ENCODE measurements at places on chromosomes 6 and 20. TPM values are rescaled to one million over a fixed set of nuclear protein-coding genes. Genes with fewer than 3 reads are reported as not detected.
A peak's percentile ranks its signal among the peaks of the same experiment; 100 is the strongest.

Gene IRF4
- not detected for total RNA-seq

Gene SLC16A10
- total RNA-seq: 1.7 TPM

- peak; percentile 92 for DNase-seq
Observed at GRCh38 chr6:4776131-4776492, at the start of gene CDYL. Gene CDYL (plus strand): TSS chr6:4776404. CDS start chr6:4776784, 380 bp downstream.

GRCh38 chr20:19671374-19671773 is 86.7 kb upstream of the RIN2 start:
- DNase-seq: no peak

DNA sequence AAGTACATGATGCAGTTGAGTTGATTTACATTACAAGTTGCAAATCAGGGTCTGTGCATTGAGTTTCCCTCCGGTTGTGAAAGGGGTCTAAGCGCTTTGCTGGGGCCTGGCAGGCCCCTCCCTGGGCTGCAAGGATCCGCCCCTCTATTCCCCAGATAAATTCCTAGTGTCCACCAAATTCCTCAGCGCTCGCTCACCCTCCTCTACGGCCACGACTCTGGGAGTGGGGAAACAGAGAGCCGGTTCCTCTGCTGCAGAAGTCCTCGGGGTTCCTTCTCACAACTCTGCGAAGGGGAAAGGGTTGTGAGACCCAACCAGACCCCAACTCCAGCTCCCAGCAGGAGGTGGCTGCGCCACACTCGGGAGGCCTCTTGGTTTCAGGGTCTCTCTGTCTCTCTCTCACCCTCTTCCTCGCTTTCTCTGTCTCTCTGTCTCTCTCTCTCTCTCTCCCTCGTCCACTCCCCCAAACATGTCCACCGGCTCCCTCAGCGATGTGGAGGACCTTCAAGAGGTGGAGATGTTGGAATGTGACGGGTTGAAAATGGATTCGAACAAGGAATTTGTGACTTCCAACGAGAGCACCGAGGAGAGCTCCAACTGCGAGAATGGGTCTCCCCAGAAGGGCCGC is at the start of gene TCF21:
TSS of gene TCF21 (plus strand) at position 185 of the 628 bp plus-strand sequence. CDS start at position 470, 285 bp downstream.
- no peak for DNase-seq

Gene CLVS2
- total RNA-seq: not detected

GRCh38 chr6:141675957-141676356 is 456.8 kb upstream of the GJE1 start:
- no peak for DNase-seq

DNA sequence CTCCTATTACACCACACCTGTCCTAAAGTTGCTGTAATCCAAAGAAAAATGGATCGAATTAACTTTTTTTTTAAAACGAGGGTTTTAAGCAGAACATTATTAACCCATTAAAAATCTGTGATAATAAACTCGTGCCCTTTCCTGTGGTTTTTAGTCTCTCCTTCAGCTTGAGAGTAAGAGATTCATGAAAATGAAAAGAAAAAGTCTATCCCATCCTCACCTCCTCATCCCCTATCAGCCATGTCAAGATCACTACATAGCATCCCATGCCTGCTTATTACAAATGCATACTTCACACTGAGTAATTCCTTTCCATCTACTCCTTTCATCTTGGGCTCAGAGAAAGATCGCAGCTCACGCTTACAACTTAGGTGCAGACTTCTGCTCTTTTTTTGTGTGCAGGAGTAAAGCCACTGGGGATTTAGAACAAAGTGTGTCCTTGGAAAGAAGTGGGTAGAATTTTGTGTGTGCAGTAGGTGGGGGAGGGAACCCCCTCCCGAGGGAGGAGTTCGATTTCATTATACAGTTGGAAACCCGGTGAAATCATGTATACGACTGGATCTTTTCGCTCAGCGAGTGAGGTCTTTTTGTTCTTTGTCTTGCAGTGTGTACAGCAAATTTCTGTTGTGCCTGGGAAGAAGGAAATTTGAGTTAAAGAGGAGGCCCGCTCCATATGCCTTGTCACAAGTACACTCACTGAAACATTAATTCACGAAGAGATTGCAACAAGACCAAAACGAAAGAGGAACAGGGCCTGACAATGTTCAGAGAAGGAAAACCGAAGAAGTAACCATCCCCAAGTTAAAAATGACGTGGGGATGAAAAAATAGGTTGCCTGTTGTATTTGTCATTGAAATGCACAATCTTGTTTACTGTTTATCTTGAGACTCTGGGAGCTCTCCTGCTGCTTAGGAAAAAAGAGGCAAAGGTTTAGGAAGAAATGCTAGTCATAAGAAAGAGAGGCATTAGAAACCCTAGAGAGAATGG is 146.5 kb upstream of the ZNF217 start:
- DNase-seq: no peak

GRCh38 chr20:62069741-62070216 is 4.1 kb upstream of the TAF4 start:
- no peak for DNase-seq

Gene CST7
- not detected for total RNA-seq

Gene SIRPG
- 2.1 TPM for total RNA-seq

Gene OPRM1
- total RNA-seq: not detected

Gene RIPPLY2
- total RNA-seq: not detected

- no peak for DNase-seq
Observed at GRCh38 chr20:24979036-24979960, 13.3 kb downstream of the APMAP start.

DNA sequence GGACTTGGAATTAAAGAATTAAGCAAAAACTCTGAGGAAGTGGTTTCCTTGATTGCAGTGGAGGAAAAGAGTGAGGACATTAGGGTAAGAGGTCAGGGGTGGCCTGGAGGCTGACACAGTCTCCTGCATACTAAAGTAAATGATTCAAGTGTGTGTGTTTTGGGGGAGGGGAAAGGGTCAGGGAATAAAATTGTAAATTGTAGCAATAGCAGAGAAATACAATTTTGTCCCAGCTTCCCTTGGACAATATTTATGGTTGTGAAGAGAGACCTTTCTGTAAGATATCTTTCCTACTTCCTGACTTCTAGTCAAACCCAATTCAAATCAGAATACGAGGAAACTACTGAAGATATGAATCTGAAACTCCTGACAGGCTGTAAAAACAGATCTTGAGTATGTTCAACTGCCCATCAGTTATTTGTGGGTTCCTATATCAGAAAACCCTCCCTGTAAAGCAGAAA is 143.4 kb upstream of the HMGN3 start:
- DNase-seq: no peak

DNA sequence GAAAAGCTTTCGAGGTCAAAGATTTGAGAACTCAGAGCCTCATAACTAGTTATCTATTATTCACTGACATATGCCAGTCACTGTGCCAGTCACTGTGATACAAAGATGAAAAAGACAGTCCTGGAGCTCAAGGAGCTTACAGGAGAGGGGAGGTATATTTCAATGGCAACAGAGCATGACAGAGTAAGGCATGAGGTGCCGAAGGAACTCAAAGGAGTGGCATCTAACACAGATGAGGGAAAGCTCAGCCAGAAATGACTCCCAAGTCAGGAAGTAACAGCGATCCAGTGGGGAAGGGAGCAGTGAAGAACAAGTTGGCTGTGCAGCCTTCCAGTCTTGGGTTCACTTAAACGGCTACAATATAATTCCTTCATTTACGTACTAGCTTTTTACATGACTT is 46.6 kb downstream of the DTNBP1 start:
- DNase-seq: no peak

GRCh38 chr6:15152700-15153099 is 93.2 kb upstream of the JARID2 start:
- no peak for DNase-seq

Measured in PC-9 (cell line).